ENCODE measurements at places on chromosomes 7 and 10. TPM values are rescaled to one million over a fixed set of nuclear protein-coding genes. Genes with fewer than 3 reads are reported as not detected.

The ACTR3C gene
- total RNA-seq: 0.15 TPM

The PHYHIPL gene
- not detected for total RNA-seq

The CYP2C18 gene
- not detected for total RNA-seq

The BICC1 gene
- 102 TPM for total RNA-seq

The PPP1R9A gene
- 0.38 TPM for total RNA-seq

The BTBD16 gene
- total RNA-seq: not detected

The NRG3 gene
- 0.15 TPM for total RNA-seq

The ZDHHC6 gene
- total RNA-seq: 18.6 TPM

The DEPP1 gene
- total RNA-seq: 50.4 TPM

The GNG11 gene
- total RNA-seq: 2.8 TPM

The REPIN1 gene
- total RNA-seq: 37.5 TPM

The OR2A7 gene
- total RNA-seq: 0.23 TPM

The GRID2IP gene
- total RNA-seq: not detected

The INHBA gene
- 14.9 TPM for total RNA-seq

Measured in smooth muscle cell of the coronary artery (primary cell).